Left lobe of liver (tissue), 2 donors: ENCODE measurements at places on chromosomes 2 and 18. TPM values are rescaled to one million over a fixed set of nuclear protein-coding genes. Genes with fewer than 3 reads are reported as not detected.

DNA sequence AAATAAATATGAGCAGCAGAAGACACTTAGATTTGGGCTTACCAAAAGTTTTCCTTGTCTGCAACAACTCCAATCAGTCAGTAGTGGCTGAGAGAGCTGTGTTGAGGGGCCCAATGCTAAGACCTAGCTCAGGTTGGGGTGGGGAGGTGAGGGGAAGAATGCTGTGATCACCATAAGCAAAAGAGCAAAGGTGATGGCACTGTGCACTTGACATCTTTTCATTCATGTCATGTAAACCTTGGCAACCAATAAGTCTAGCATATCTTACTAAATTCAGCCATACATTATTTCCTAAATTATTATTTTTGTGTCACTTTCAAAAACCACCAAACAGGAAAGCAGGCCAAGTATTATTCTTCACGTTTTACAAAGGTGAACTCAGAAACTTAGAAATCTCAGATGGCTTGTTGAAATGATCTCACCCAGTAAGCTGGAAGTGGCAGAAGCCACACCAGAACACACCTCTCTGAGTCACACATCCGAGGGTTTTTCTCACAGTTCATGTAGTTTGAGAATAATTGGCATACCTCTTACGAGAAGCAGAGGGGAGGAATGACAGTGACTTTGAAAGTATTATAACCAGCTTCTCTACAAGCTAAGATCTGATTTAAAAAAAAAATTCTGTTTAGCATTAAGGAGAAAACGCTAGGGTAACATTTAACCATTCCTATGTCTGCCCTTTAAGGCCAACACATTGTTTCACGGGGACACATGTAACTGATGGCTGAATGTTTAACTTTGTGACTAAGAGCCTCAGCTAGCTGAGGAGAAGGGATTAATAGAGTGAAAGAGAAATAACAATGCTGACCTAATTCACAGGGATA, 43.3 kb upstream of the SETBP1 start:
- no peak for DNase-seq

DNA sequence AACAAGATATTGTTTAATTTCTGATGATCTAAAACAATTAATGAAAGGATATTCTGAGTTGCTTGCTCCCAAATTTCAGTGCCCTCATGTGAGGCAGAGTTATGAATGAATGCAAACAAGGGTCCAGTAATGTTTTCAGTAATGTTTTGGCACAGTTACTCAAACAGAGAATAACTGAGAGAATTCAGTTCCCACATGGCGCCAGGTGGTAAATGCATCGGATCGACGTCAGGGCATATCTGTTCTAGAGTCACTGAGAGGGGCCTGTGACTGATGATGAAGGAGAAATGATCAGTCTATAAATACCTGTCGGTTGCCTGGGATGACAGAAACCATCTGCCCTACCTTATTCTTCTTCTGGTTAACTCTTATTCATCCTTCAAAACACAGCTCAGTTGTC, 81.4 kb downstream of the KCNS3 start:
- DNase-seq: no peak

- DNase-seq: no peak
Observed at GRCh38 chr2:137748533-137748932, 215.7 kb upstream of the HNMT start.

- DNase-seq: no peak
Observed at GRCh38 chr2:229601936-229602335, 112.4 kb downstream of the DNER start.

The RNF144A gene
- 3.2 TPM for total RNA-seq

The CENPA gene
- total RNA-seq: 0.33 TPM

The IL36A gene
- total RNA-seq: not detected

The FAM117B gene
- 2.3 TPM for total RNA-seq

The EXOC6B gene
- total RNA-seq: 9.1 TPM

The CNGA3 gene
- total RNA-seq: not detected

The TLX2 gene
- total RNA-seq: 0.08 TPM

The LRRC30 gene
- total RNA-seq: not detected
